ENCODE measurements at places on chromosomes 13 and 19.

DNA sequence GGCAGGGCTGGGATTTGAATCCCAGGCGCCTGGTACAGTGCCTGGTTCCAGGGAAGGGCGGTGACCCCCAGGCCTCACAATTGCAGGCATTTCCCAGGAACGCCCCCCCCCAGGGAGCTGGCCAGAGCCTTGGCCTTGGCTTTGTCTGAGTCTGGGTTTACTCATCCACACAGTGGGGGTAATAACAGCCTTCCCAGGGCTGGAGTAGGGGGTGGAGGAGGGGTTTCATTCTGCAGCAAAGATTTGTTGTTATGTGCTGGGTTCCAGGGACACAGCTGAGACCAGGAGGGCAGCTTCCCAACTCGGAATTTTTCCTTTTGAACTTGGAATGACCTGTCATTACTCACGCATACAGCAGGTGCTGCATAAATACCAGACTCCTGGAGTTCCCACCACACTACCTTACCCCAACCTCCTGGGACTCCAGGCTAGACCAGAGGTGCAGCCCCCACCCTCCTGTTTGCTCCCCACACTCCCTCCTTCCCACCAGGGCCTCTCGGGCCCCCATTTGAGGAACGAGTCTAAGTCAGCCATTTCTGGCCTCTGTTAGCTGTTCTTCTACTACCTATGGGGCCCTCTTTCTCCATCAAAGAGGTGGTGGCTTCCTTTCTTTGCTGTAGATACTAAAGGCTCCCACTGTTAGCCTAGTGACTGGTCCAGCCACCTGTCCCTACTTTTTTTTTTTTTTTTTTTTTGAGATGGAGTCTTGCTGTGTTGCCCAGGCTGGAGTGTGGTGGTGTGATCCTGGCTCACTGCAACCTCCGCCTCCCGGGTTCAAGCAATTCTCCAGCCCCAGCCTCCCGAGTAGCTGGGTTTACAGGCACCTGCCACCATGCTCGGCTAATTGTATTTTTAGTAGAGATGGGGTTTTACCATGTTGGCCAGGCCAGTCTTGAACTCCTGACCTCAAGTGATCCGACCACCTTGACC lies 1.6 kb upstream of the ADAMTS10 start:
- peak; percentile 58 for DNase-seq

DNA sequence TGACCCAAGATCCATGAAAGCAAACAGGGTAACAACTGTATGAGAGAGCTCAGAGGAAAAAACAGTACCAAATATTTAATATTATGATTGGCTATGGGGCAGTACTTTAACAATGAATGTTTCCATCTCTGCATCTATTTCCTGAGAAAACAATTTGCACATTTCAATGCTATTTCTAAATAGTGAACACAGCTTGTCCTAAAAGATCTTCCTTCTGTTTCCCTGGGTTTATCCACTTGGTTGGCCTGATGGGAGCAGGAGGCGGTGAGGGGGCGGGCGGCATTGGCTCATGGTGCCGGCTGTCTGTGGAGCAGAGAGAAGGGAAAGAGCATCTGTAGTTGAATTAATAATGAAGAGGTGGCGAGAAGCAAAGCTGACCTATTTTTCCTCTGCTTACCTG lies 291.4 kb downstream of the DCLK1 start:
- DNase-seq: no peak

- DNase-seq: no peak
These were observed 9.6 kb upstream of the TCF3 start for GRCh38 chr19:1661995-1662394.

- peak; percentile 91 for DNase-seq
These were observed 11.9 kb upstream of the GDF15 start for GRCh38 chr19:18373892-18374629.

DNA sequence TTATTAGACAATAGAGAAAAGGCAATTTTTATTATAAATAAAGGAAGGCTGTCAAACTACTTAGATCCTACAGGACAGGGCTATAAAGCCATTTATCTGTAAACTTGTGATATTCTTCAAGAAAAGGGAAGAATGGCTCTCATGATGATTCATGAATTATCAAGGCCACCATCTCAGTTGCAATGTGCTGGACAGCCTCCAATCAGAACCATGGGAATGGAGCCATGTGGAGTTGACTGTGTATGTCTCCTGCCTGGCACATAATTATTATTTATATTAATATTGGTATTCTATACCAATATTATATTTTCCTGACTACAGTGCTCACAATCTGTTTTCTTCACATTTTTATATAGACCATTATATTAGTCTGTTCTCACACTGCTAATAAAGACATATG lies 560.5 kb upstream of the MIR17HG start:
- DNase-seq: no peak

GRCh38 chr13:51828730-51829567 lies 16.0 kb downstream of the TMEM272 start:
- no peak for DNase-seq

DNA sequence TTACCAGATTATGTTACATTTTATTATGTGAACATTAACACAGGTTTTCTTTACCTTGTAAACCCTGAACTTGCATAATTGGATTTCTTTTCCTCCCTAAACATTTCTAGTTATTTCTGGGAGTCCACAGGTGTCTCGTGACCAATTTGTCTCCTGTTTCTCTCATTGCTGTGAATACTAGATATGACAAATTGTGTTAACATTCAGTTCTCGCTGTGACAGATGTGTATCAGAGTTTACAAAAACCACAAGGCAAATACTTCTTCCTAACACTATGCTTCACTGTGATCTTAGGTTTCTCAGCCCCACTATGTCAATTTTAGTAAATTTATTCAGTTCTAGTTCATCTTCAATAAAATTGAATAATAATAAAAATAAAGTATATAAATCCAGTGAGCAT lies 1554.9 kb downstream of the EFNB2 start:
- DNase-seq: no peak

- no peak for DNase-seq
These were observed 204.1 kb downstream of the KATNAL1 start for GRCh38 chr13:30103161-30103840.

DNA sequence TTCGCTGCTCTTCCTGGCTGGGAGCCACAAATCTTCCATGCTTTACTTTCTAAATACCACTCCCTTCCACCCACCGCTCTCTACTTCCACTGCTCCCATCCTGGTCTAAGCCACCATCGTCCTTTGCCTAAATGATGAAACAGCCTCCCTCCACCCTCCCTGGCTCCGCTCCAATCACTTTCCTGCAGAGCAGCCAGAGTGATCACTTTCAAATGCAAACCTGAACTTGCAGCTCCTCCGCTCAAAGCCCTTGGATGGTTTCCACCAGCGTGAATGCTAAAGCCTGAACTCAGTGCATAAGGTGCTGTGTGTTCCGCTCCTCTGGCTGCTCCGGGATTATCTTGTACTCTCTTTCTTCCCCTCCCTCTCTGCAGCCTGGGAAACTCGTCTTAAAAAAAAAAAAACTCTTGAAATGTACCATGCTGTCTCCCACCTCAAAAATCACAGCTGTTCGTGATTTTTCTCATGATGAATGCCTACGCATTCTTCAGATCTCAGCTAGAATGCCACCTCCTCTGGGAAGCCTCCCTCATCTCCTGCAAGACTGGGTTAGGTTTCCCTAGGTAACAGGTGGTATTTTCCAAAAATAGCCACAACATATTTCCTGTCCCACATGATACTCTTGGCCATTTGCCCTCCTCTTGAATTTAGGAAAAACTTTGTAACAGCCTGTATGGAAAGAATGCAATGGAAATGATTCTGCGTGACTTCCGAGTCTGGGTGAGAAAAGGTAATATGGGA lies 3.7 kb upstream of the SIN3B start:
- no peak for DNase-seq

- no peak for DNase-seq
These were observed 10.7 kb downstream of the ZNF682 start for GRCh38 chr19:20028611-20029010.

DNA sequence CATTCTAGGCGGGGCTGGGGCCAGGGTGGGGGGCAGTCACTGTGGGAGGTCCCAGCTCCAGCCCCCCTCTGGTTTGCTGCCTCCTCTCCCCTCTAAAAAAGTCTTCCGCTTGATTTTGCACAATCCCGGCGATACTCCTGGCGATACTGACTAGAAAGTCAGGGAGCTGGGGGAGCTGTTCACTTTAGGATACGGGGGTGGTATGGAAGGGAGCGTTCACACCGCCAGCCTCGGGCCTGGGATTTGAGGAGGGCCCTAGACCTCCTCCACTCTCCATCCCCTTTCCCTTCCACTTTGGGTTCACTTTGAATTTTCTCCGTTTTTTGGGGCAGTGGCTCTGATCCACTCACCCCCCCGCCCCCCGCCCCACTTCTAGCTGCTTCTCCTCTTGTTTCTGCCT lies 35.0 kb downstream of the KEAP1 start:
- DNase-seq: no peak

DNA sequence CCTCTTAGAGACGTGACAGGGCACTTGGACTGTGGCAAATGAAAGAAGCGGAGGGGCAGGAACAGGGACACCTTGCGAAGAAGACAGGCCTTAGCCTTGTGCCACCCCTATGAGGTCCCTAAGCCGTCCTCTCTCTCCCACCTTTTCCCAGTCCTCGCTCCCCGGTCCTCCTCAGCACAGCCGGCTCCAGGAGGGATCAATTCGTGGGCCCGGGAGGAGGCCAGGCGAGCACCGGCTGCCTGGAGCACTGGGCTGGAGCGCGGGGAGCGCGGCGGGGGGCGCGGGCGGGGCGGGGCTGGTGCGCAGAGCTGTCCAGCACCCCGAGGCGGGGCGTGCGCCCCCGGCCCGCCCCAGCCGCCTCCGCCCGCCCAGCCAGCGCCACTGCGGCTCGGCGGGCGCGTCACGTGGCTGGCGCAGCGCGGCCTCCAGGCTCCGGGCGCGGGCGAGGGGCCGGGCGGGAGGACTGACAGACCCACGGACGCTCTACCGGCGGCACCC lies at the start of gene LRP3:
TSS of gene LRP3 (plus strand) at position 466 of the 498 bp plus-strand sequence. CDS start 456 bp downstream, outside the sequence.
- no peak for DNase-seq

GRCh38 chr19:38173291-38174041 lies 50.6 kb downstream of the DPF1 start:
- no peak for DNase-seq

DNA sequence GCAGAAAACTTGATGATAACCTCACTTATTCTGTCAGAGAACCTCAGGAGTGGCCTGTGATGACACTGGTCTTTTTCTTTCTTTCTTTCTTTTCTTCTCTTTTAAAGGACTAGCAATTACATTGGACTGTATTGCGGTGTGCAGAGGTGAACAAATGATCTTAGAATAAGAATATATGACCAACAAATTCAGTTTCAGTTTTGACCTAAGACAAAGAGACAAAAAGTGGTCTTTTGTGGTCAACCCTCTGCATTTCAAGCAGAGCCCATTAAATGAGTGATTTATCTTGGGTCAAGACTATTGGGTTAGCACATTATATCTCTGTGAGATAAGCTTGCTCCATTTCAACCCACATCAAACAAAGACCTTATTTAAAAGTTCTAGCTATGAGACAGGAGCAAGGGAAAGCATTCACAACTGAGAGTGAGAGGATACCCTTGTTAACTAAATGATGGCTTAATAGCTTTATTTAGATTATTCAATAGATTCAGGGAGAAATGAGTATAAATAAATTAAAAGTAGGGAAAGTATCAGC lies 644.4 kb downstream of the PCDH9 start:
- DNase-seq: no peak

GRCh38 chr13:77143431-77143830 lies 116.5 kb upstream of the FBXL3 start:
- DNase-seq: no peak

DNA sequence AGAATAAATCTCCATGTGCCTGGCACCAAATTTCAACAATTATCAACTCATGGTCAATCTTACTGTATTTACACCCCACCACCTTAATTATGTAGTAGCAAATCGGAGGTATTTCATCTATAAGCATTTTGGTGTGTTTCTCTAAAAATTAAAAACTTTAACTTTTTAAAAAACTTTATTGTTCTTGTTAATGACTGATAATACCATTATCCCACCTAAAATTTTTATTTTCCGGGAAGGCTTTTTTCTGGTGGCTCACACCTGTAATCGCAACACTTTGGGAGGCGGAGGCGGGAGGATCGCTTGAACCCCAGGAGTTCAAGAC lies 453 bp upstream of the PDCD2L start:
- DNase-seq: no peak

Data from GM13977 (cell line).